ENCODE measurements at places on chromosomes 16 and 17.
A peak's percentile ranks its signal among the peaks of the same experiment; 100 is the strongest.

- DNase-seq, result no peak
Measured at GRCh38 chr17:50365649-50366393, 7.2 kb downstream of the MRPL27 start.

GRCh38 chr16:9909072-9909825, 273.0 kb downstream of the GRIN2A start:
- DNase-seq, result no peak

- no peak for DNase-seq
Measured at GRCh38 chr16:78962457-78962929, 638.0 kb downstream of the MAF start.

DNA sequence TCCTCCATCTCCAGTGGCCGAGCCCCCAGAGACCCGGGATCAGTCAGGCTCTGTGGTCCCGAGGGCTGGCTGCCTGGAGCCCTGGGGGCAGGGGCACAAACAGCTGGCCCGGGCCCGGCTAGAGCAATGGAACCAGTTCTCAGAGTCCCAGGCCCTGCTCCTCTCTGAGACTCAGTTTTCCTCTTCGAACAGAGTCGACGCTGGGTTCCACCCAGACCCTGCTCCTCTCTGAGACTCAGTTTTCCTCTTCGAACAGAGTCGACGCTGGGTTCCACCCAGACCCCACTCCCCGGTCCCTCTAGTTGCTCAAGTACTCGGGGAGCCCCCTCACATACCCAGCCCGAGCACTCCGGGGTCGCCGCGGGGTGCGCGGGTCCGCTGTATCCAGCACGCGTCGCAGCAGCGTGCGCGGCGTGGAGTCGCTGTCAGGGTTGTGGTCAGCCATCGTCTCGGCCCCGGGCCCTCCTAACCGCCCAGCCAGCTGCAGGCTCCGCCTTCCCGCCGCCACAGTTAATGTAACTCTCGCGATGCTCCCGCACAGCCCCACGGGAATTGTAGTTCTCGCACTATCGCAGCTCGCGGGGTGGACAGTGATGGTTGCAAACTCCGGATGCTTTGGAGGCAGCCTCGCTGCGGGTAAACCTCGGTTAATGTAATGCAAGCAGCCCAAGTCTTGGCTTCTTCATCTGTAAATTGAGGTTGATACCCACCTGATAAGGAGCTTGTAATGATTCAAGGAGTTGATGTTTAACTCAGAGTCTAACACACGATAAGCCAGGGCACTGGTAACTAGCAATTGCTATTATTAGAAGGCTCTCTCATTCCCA, 8.5 kb upstream of the THAP11 start:
- DNase-seq, result peak; percentile 86

- DNase-seq, result no peak
Measured at GRCh38 chr17:68301438-68301959, 10.2 kb downstream of the ARSG start.

DNA sequence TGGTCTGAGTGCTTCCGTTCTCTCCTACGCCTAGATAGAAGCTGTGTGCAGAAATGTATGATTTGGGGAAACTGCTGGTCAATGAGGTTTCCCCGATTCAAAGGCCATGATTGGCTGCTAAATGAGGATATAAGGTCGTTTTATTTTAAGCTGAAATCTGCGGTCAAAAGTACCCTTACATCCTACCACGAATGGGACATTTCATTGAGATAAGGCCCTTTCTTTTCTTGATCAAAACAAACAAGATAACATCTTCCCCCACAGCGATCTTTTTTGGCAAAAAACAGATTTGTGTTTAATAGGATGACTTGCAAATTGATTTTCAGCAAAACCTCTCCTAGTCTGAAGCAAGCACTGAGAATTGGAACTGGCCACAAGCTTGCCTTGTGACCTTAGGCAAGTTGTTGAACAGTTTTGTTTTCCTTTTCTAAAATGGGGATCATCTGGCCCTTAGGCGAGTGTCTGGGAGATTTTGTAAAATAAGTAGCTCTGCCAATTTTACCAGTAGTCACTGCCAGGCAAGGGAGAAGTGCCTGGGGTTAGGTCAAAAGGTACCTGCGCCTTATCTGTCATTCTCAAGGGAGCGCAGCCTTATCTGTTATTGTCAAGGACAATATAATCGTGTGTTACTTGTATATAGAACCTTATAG, 635 bp downstream of the SCPEP1 start:
- no peak for DNase-seq

- DNase-seq, result no peak
Measured at GRCh38 chr16:46573008-46573833, 48.0 kb downstream of the SHCBP1 start.

DNA sequence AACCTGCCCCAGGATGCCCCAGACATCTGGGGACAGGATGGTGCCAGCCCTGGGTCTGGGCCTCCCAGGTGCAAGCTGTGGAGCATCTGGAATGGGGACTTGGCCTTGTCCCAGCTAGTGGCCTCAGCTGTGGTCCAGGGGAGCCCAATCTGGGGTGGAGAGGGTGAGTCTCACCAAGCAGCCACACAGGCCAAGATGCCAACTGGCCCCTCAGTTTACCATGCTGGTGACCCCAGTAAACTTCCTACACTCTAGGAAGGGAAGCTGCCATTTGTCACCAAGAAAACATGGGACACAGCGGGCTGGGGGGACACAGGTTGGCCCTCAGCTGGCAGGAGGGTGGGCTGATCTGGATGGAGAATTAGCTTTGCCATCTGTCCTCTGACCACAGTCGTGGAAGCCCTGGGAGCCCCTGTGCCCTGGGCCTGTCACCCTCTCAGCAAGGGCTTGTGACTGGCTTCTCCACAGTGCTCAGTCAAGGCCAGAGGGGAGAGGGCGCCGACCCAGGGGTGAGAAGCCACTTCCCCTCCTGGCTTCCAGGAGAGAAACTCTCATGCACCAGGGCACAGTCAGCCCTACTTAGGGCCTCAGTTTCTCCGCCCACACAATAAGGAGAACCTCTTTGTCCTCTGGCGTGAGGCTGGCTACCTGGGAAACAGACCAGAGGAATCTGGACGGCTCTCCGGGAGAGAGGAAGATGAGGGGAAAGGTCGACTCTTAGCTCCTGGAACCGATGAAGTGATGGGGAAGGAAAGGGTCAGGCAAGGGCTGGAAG, 126.4 kb upstream of the SMURF2 start:
- DNase-seq, result no peak

DNA sequence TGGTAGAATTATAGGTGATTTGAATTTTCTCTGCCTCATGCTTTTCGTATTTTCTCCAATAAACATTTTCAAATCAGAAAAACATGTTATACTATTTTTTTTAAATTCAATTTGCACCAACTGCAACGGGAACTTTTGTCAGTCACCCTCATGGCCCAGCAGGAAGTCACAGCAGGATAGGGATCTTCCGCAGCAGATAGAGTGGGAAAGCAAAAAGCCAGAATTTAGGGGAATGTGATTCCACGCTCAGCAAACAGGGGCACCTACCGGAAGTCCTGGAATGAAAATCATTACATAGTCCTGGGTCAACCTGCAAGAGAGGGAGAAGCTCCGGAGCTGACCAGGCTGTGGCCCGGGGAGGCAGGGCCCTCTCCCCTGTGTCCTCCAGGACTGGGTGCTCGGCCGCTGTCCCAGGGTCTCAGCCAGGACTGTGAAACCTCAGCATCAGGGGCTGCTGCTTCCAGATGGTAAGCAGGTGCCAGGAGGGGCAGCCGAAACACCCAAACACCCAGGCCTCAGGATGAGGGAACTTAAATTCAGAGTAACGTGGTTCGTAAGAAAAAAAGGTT, 3.9 kb downstream of the SLC47A2 start:
- no peak for DNase-seq

DNA sequence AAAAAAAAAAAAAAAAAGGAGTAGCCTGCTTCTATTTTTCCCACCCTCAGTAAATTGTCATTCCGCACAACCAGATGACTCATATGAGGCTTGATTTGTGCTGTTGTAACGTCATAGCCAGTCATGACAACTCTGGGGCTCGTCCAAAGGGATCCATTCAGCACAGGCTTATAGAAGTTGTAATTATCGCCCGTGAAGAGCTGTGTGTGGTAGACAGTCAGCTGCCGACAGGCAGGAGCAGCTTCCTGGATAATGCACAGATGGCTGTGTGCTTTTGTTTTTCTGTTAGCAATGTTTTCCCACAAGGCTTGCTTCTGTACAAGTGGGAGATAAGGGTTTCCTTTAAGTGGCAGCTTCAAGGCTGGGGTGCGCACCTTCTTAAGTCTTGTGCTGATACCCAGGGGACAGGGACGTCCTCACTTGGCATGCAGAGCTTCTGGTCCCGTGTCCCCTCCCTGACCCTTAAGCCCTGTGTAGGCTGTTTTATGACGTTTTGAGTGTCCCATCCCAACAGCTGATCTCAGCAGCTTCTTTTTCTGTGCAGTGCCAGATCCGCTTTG, 26.0 kb downstream of the SNX29 start:
- no peak for DNase-seq

Measured in stimulated activated CD4-positive, alpha-beta T cell treated with anti-CD3 and anti-CD28 coated beads, TNF-alpha, amount 100 ng/mL, for 4 hours (primary cell).